LHCN-M2 (cell line): ENCODE measurements at places on chromosomes 6 and 20. TPM values are rescaled to one million over a fixed set of nuclear protein-coding genes. Genes with fewer than 3 reads are reported as not detected.

Gene CTNNBL1
- total RNA-seq, result 33.6 and 41.7 TPM in 2 replicates

Gene MEP1A
- total RNA-seq, result not detected in 2 replicates

Gene FAM210B
- 31.6 and 42.4 TPM in 2 replicates for total RNA-seq

Gene PBOV1
- total RNA-seq, result not detected in 2 replicates

Gene FAM217A
- total RNA-seq, result not detected in 2 replicates

Gene SEL1L2
- total RNA-seq, result not detected in 2 replicates

Gene ERVFRD-1
- total RNA-seq, result not detected in 2 replicates

Gene EFCAB8
- total RNA-seq, result 0.17 TPM in 1 of 2 replicates, not detected in the other

Gene TNFRSF6B
- 6.2 and 6.7 TPM in 2 replicates for total RNA-seq

Gene ENPP4
- total RNA-seq, result 1.8 and 1.9 TPM in 2 replicates

Gene WFDC12
- total RNA-seq, result not detected in 2 replicates
